Type B pancreatic cell (in vitro differentiated cells): ENCODE measurements at places on chromosomes 2 and 18.

- DNase-seq: no peak
Measured at GRCh38 chr2:224904381-224904780, 137.9 kb downstream of the DOCK10 start.

DNA sequence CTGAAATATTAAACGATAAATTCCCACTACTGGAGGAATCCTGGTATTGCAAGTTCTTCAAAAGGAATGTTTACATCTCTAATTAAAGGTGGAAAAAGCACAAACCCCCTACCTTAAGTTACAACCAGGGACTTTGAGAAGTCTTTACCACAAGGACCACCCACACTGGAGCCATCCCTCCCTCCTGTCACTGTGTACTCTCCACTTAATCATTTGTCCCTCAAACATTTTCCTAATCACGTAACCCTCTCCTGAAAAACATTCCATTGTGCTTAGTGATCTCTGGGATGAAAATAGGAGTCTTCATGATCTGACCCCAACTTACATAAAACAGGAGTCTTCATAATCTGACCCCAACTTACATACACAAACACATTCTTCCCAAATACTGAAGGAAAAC is 85.7 kb downstream of the SUCLG1 start:
- DNase-seq: no peak

- DNase-seq: no peak
Measured at GRCh38 chr18:34844732-34845459, 134.8 kb downstream of the DTNA start.

GRCh38 chr2:175518206-175518605 is 336.7 kb upstream of the ATP5MC3 start:
- no peak for DNase-seq

GRCh38 chr2:64998658-64999061 is 9.5 kb downstream of the SLC1A4 start:
- no peak for DNase-seq

DNA sequence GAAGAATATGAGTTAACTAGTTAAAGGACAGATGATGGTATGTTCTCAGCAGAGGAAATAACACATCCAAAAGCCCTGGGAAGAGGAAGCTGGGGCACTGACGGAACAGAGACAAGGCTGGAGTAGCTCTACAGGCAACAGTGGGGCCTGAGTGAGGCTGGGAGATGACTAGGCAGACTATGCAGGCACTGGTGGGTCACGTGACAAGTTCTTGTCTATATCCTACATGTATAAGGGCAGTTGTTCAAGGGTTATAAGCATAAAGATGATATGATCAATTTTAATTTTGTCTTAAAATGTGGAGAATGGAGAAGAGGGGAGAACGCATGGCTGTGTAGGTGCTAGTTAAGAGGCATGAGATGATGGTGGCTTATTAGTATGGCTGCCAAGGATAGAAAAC is 68.6 kb downstream of the KCNS3 start:
- no peak for DNase-seq

- no peak for DNase-seq
Measured at GRCh38 chr18:29123706-29124530, 947.0 kb upstream of the CDH2 start.

GRCh38 chr2:232696609-232697058 is 497 bp upstream of the GIGYF2 start:
- no peak for DNase-seq

- DNase-seq: no peak
Measured at GRCh38 chr18:61823595-61823994, 69.2 kb downstream of the RNF152 start.

GRCh38 chr2:232328516-232329460 is 49.8 kb upstream of the ALPP start:
- no peak for DNase-seq

DNA sequence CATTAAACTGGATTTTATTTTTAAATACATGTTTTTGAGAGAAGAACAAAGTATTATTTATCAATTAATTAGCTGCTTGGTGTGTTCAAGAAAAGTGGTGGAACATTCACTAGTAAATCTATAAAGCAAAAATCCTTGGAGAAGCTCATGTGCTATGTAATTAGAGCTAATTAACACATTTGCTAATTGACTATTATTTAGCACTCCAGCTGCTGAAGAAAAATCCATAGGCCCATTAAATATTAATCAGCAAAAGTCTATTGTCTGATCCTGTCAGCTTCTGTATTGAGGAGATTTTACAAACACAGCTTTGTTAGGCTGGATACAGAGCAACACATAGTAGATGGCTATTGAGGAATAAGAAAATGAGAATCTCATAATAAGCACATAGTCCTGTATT is 336.1 kb downstream of the RBM43 start:
- DNase-seq: no peak
